ENCODE measurements at places on chromosomes 7 and 10. TPM values are rescaled to one million over a fixed set of nuclear protein-coding genes. Genes with fewer than 3 reads are reported as not detected.

GRCh38 chr7:87499494-87499893 is 24.0 kb upstream of the ABCB4 start:
- DNase-seq = no peak

GRCh38 chr7:105643384-105643783 is 62.1 kb upstream of the EFCAB10 start:
- DNase-seq = no peak

DNA sequence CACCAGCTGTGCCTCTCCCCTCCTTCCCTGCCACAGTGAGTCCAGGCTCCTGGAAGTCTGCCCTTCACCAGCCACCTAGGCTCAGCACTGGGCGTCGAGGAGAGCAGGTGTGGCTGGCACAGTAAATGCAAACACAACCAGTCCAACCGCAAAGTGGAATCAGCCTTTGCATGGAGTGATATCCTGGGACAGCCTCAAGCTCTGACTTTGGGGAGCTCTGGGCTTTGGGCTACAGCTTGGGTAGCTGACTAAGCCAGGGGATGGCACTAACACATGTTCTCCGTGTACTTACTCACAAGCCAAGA is 312.4 kb downstream of the KCNMA1 start:
- no peak for DNase-seq

DNA sequence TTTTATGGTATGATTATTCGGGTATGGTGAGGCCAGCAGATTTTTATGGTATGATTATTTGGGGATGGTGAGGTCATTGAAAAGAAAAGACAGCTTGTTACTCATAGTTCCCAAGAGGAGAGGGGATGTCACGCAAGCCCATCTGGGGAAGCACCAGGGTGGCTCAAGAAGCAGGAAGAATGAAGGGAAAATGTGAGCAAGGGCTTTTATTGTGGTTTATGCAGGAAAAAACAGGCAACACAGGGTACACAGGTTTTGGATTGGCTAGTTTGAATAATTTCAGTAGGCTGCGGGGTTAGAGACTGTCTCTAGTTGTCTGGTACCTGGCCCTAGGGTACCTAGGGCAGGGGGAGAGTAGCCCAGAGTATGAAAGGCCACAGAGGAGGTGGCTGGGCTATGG is 26.8 kb upstream of the DGKI start:
- no peak for DNase-seq

DNA sequence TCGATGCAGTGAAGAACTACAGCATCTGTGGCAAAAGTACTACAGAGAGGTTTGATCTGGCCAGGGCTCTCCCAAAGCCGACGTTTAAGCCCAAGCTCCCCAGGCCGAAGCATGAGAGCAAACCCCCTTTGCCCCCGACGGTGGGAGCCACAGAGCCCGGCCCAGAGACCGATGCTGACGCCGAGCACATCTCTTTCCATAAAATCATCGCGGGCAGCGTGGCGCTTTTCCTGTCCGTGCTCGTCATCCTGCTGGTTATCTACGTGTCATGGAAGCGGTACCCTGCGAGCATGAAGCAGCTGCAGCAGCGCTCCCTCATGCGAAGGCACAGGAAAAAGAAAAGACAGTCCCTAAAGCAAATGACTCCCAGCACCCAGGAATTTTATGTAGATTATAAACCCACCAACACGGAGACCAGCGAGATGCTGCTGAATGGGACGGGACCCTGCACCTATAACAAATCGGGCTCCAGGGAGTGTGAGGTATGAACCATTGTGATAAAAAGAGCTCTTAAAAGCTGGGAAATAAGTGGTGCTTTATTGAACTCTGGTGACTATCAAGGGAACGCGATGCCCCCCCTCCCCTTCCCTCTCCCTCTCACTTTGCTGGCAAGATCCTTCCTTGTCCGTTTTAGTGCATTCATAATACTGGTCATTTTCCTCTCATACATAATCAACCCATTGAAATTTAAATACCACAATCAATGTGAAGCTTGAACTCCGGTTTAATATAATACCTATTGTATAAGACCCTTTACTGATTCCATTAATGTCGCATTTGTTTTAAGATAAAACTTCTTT is 2.3 kb downstream of the LRRTM3 start:
- no peak for DNase-seq

- no peak for DNase-seq
Observed at GRCh38 chr10:48251152-48251524, 23.4 kb downstream of the FRMPD2 start.

GRCh38 chr10:68086910-68087684 is 12.0 kb upstream of the HERC4 start:
- DNase-seq = no peak

GRCh38 chr10:130362308-130362761 is 226.1 kb downstream of the GLRX3 start:
- peak; percentile 10 for DNase-seq

GRCh38 chr7:149415391-149416071 is 45.3 kb downstream of the ZNF777 start:
- no peak for DNase-seq

DNA sequence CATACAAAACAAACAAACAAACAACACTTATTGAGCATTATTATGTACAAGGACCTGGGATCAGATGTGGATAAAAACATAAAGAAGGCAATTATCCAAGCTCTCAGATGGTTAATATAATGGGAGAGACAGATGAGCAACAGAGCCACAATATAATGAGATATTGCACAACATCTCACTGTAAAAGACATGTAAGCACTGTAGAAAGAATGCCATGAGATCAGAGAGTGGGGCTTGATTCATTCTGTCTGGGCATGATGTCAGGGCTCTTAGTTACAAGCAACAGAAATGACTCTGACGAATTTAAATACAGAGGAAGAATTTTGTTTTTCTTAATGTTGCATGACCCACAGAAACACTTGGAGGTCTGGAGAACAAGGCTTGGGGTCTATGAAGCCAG is 164.7 kb upstream of the PLXDC2 start:
- no peak for DNase-seq

DNA sequence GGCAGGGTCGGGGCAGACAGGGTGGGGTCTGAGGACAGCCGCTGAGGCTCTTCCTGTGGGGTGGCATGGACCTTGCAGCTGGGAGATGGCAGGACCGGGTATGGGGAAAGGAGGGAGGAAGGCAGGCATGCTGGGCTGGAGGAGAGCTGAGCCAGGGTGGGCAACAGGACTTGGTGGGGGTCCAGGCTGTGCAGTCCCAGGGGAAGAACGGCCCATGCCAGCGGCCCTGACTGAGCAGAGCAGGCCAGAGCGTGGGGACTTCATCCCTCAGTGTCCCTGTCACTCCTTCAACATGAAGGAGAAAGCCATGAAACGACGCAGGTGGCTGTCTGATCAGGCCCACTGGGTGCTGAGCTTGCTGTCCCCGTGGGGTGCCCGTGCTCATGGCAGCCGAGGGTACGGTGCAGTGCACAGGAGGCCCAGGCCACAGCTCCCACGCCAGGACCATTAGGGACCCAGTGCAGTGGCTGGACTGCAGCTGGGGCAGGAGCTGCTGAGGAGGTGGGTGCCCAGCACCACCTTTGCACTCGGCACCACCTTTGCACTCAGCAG is 519.6 kb downstream of the PTPRN2 start:
- no peak for DNase-seq

GRCh38 chr7:143379611-143380259 is 1.4 kb upstream of the ZYX start:
- no peak for DNase-seq

GRCh38 chr10:80579849-80580637 is 42.3 kb downstream of the SH2D4B start:
- DNase-seq = no peak

GRCh38 chr10:28463676-28464395 is 69.1 kb upstream of the WAC start:
- no peak for DNase-seq

DNA sequence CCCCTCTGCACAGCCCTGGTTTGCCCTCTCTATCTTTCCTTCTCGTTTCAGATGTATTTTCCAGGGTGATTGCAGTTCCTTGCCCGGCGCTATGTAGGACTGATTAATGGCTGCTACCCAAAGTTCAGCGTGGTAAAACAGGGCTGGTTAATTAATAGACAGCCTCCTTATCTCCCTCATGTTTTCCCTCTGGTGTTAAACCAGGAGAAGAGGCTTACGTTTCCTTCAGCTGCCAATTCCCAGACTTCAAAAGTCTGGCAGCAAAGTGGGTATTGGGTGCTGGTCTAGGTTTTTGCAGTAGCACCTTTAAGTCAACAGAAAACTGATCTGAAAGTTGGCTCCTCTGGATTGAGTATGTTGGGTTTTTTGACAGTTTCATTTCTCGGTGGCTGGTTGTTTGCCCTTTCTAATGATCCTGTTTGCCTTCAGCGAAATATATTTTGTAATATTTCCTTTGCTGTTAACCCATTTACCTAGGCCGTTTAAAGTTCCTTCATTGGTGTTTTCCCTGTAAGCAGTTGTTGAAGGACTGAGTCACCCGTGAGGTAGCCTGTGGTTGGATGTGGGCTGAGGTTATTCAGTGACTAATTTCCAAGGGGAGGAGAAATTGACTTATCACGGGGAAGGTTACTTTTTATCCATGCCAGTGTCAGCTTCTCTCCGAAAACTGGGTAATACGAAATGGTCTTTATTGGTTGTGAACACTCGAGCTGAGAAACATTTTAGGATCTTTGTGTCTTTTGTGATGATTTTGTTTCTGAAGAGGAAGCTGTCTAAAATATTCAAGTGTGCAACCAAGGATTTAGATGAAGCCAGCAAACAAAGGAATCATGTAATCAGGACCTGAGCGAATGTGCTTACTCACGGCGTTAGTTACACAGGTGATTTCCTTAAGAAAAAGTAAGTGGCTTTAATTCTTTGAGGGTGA is 257.2 kb downstream of the KIAA1217 start:
- DNase-seq = peak; percentile 60

DNA sequence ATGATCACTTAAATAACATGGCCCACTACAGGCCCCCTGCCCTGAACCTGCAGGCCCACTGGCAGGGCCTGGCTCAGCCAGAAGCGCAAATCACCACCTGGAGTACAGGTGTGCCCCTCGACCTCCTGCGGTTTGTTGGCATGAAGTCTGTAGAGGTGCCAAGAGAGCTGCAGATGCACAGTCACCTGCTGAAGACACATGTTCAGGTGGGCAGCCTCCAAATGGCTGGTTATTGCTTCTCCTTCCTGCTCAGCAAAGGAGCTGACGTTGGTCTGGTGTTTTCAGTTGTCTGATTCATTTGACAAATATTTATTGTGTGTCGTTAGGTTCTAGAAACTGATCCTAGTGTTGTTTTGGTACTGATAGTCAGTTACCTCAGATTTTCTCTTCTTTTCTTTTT is 29.0 kb downstream of the DHTKD1 start:
- no peak for DNase-seq

DNA sequence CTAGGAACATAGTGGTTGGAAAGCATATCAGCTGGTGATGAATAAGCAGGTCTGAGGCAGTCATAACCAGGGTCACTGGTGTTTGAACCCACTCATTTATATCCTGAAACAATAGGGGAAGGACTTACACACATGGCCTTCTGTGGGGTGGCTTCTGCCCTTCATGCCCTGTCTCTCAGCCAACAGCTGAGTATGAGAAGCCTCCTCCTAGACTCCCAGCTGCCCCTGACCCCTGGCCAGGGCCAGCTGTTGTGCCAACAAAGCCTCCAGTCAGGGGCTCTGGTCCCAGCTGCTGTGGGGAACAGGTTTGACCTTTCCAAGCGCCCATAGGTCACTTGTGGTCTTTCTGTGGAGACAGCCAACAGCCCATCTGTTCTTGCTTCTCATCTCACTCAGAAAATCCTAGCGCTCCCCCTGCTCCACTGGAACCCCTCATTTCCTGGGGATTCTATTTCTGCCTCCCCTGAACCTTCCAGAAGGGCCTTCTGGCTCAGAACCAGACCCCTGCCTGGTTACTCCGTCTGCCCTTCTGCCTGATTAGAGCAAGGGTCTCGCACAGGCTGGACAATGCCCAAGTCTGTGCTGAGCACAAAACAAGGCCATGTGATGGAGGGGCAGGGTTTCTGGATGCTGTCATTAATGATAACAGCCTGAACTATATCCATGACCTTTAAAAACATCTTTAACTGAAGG is 9.7 kb upstream of the PURB start:
- no peak for DNase-seq

DNA sequence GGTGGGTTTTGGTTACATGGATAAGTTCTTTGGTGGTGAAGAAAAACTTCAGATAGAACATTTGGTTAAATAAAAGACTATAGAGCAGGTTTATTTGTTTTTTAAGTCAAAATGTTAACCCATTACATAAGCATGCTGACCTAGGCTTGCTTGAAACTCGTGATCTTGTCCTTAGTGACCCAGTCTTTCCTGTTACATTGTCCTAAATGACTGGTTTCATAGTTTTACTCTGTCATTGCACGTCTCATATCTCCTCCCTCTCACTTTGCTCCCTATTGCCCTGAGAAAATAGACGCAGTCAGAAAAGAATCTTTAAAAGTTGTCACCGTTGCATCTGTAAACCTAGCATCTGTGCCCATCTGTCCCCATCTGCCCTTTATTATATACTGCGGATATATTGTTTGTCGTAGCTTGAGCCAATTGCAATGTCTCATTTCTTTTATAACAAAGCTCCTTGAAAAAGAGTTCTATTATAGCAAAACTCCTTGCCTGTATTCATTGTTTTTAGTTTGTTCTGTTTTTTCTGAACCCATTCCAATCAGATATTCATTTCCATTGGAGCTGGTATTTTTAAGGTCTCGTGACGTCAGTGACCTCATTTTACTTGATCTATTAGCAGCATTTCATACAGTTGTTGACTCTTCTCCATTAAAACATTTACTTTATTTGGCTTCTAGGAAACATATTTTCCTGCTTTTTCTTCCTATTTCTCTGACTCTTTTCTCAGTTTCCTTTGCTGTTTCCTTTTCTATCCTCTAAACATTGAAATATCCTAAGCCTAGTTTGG is 57.3 kb downstream of the HELLS start:
- no peak for DNase-seq

DNA sequence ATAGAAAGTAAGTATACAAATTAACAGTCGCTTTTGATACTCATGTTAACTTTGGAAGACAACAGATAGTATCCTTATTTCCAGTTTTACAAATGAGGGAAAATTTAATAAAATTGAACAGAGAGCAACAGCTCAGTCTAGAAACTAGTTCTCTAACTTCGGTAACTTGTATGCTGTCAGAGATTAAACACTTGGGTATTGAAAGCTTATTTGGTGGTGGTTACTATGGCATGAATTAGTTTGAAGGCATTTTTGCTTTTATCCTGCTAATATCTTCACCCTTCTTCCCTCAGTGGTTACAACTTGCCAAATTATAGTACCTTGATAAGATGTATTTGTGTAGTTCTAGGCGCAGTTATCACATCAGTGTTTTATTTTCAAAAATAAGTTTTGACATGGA is 7.2 kb downstream of the WAC start:
- no peak for DNase-seq

The SEMA3D gene
- total RNA-seq = 32.8 TPM

The CYP3A5 gene
- total RNA-seq = 104 TPM

The TMEM196 gene
- 0.31 TPM for total RNA-seq

The FAM25A gene
- not detected for total RNA-seq

The RAB19 gene
- total RNA-seq = 3.7 TPM

The PDCD4 gene
- 114 TPM for total RNA-seq

The COMTD1 gene
- 34.6 TPM for total RNA-seq

The TRIM56 gene
- 57.3 TPM for total RNA-seq

The OR2A7 gene
- total RNA-seq = 10.8 TPM

The CDC14C gene
- not detected for total RNA-seq

Data from ureter (tissue), 1 donor.